ENCODE measurements at places on chromosomes 7 and 10.

DNA sequence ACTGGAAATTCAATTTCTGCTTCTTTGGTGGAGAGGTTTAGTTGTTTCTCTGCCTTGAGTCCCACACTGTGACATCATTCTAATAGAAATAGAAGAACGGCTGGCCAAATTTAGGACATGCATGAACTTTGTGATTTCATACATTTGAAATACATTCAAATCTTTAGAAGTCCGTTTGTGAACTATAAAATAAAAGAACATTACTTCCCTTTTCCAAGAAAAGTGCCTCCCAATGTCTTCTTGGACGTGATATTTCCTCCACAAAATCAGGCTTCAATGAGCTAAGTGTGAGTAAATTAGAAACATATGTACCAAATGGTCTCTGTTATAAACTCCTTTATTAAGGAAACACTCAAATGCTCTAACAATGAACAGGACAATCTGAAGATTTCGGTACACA is 314.5 kb upstream of the AKR1E2 start:
- H3K27me3 ChIP-seq: peaks cover 9% of the 10 kb centered on the region
- no peaks in the 10 kb centered on the region for H3K36me3 ChIP-seq
- no peak for ATAC-seq
- no peak overlapping the region for H3K27ac ChIP-seq
- peaks cover 10% of the 10 kb centered on the region for H3K4me1 ChIP-seq

GRCh38 chr7:113521468-113521867 is 397.3 kb downstream of the PPP1R3A start:
- H3K27me3 ChIP-seq: no peaks in the 10 kb centered on the region
- H3K4me3 ChIP-seq: no peak overlapping the region
- ATAC-seq: no peak
- no peaks in the 10 kb centered on the region for H3K4me1 ChIP-seq
- H3K36me3 ChIP-seq: no peaks in the 10 kb centered on the region

DNA sequence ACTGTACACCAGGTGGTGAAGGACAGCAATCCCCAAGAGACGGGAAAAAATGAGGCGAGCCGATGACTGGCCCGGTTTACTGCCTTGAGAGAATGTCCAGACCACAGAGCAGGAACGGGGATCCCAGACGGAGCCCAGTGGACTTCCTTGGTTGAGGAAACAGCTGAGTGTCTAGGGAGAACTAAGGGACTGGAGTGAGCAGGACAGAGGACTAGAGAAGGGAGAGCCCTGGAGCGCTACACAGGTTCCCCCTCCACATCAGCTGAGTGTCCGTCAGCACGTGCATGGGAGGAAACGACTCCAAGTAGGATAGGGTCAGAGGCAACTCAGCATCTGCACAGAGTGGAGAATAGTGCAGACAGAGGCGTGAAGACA is 7.1 kb upstream of the WDR86 start:
- H3K4me3 ChIP-seq: no peak overlapping the region
- H3K27ac ChIP-seq: no peak overlapping the region
- ATAC-seq: no peak
- H3K4me1 ChIP-seq: peaks cover 17% of the 10 kb centered on the region
- no peaks in the 10 kb centered on the region for H3K36me3 ChIP-seq
- no peaks in the 10 kb centered on the region for H3K27me3 ChIP-seq

GRCh38 chr10:24223953-24224352 is 15.0 kb downstream of the KIAA1217 start:
- ATAC-seq: no peak
- no peak overlapping the region for H3K27ac ChIP-seq
- no peaks in the 10 kb centered on the region for H3K4me1 ChIP-seq
- H3K27me3 ChIP-seq: peaks cover 2% of the 10 kb centered on the region
- H3K36me3 ChIP-seq: no peaks in the 10 kb centered on the region

- H3K36me3 ChIP-seq: no peaks in the 10 kb centered on the region
- H3K4me3 ChIP-seq: no peak overlapping the region
- peak; percentile 89 for ATAC-seq
- H3K4me1 ChIP-seq: no peaks in the 10 kb centered on the region
- no peaks in the 10 kb centered on the region for H3K27me3 ChIP-seq
These were observed 172.6 kb downstream of the KLF6 start for GRCh38 chr10:3612183-3613001.

GRCh38 chr10:64115908-64116643 is 594.9 kb downstream of the REEP3 start:
- H3K27ac ChIP-seq: no peak overlapping the region
- ATAC-seq: no peak
- no peaks in the 10 kb centered on the region for H3K36me3 ChIP-seq
- H3K27me3 ChIP-seq: peaks cover 4% of the 10 kb centered on the region

GRCh38 chr7:18306696-18307095 is 188.9 kb upstream of the HDAC9 start:
- no peak overlapping the region for H3K27ac ChIP-seq
- no peaks in the 10 kb centered on the region for H3K36me3 ChIP-seq
- H3K27me3 ChIP-seq: peaks cover 7% of the 10 kb centered on the region
- ATAC-seq: no peak
- no peak overlapping the region for H3K4me3 ChIP-seq

- H3K36me3 ChIP-seq: peaks cover 78% of the 10 kb centered on the region
- no peak overlapping the region for H3K4me3 ChIP-seq
- no peak for ATAC-seq
- peaks cover 19% of the 10 kb centered on the region for H3K4me1 ChIP-seq
- H3K27ac ChIP-seq: peak overlapping the region; percentile 80
- no peaks in the 10 kb centered on the region for H3K27me3 ChIP-seq
These were observed 18.0 kb downstream of the WDR37 start for GRCh38 chr10:1074052-1074747.

GRCh38 chr10:122207596-122207995 is 63.5 kb upstream of the BTBD16 start:
- H3K36me3 ChIP-seq: no peaks in the 10 kb centered on the region
- H3K27me3 ChIP-seq: peaks cover 14% of the 10 kb centered on the region
- H3K27ac ChIP-seq: no peak overlapping the region
- no peak overlapping the region for H3K4me3 ChIP-seq
- ATAC-seq: no peak

DNA sequence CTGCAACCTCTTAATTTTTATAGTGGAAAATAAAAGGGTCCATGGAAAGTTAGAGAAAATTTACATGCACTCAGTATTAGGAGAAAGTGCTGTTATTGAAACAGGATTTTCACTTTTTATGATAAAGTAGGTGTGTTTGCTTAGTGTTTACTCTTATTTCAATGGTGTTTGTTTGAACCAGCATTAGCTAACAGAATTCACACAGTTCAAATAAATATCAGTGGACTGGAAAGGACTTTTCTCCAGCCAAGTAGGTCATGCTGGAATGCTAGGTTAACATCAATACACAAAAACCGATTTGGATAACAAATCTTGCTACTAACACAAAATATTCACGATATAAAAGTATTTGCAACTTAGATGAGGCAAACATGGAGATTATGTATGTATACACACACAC is 49.4 kb upstream of the BET1 start:
- no peak for ATAC-seq
- peaks cover 16% of the 10 kb centered on the region for H3K27me3 ChIP-seq
- H3K27ac ChIP-seq: no peak overlapping the region

GRCh38 chr7:41984888-41985287 is 252.1 kb downstream of the GLI3 start:
- H3K4me1 ChIP-seq: no peaks in the 10 kb centered on the region
- ATAC-seq: no peak
- H3K27me3 ChIP-seq: peaks cover 9% of the 10 kb centered on the region

- H3K4me1 ChIP-seq: no peaks in the 10 kb centered on the region
- no peak overlapping the region for H3K4me3 ChIP-seq
- no peaks in the 10 kb centered on the region for H3K36me3 ChIP-seq
- H3K27ac ChIP-seq: no peak overlapping the region
These were observed 110.5 kb downstream of the ADARB2 start for GRCh38 chr10:1626835-1627234.

DNA sequence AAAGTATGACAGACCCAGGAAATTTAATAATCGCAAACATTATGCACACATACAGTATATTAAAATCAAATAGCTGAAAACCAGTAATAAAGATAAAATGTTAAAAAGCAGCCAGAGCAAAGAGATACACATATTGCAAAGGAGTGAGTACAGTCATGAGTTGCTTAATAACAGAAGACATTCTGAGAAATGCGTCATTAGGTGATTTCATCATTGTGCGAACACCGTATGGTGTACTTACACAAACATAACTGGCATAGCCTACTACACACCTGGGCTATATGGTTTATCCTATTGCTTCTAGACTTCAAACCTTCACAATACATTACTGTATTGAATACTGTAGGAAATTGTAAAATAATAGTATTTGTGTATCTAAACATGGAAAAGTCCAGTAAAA is 367.6 kb downstream of the NXPH1 start:
- no peaks in the 10 kb centered on the region for H3K27me3 ChIP-seq
- no peaks in the 10 kb centered on the region for H3K4me1 ChIP-seq
- ATAC-seq: no peak

GRCh38 chr10:31974434-31975124 is 45.9 kb upstream of the ARHGAP12 start:
- H3K36me3 ChIP-seq: no peaks in the 10 kb centered on the region
- no peak for ATAC-seq
- peaks cover 10% of the 10 kb centered on the region for H3K4me1 ChIP-seq

GRCh38 chr7:102273749-102274712 is 12.6 kb upstream of the SH2B2 start:
- H3K4me3 ChIP-seq: no peak overlapping the region
- no peaks in the 10 kb centered on the region for H3K27me3 ChIP-seq
- H3K4me1 ChIP-seq: peaks cover 4% of the 10 kb centered on the region
- H3K27ac ChIP-seq: no peak overlapping the region

GRCh38 chr10:132536241-132536876 is 1.2 kb upstream of the INPP5A start:
- no peak overlapping the region for H3K27ac ChIP-seq
- H3K4me1 ChIP-seq: peaks cover 31% of the 10 kb centered on the region
- H3K36me3 ChIP-seq: no peaks in the 10 kb centered on the region
- ATAC-seq: no peak
- H3K27me3 ChIP-seq: peaks cover 4% of the 10 kb centered on the region
- H3K4me3 ChIP-seq: peak overlapping the region; percentile 59

DNA sequence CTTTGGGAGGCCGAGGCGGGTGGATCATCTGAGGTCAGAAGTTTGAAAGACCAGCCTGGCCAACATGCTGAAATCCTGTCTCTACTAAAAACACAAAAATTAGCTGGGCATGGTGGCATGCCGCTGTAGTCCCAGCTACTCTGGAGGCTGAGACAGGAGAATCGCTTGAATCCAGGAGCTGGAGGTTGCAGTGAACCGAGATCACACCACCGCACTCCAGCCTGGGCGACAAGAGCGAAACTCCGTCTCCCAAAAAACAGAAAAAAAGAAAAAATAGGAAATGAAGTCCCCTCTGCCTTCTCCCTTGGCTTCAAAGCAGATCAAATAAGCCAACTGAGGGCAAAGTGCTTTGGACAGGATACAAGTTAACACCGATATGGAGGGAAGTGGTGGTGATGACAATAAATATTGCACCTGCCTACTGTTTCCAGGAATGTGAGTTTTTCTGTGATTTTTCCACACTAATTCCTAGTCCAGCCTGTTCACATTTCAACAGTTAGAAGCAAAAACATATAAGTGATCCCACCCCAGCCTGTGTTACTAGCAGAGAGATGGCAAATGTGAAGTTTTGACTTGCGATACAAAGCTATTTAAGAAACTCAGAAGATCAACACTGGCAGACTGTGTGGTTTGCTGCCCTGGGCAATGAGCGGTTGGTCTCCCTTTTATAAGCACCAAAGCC is 291.2 kb upstream of the AOAH start:
- H3K36me3 ChIP-seq: peaks cover 47% of the 10 kb centered on the region
- no peak for ATAC-seq
- no peak overlapping the region for H3K27ac ChIP-seq
- H3K27me3 ChIP-seq: no peaks in the 10 kb centered on the region

DNA sequence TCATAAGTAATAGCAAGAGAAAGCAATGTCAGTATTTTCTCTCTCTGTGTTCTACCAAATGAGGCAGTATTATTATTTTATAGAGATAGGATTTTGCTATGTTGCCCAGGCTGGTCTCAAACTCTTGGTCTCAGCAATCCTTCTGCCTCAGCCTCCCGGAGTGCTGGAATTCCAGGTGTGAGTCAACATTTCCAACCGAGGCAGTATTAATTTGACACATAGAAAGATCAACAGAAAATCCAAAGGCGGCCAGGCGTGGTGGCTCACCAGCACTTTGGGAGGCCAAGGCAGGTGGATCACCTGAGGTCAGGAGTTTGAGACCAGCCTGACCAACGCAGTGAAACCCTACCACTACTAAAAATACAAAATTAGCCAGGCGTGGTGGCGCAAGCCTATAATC is 71.8 kb downstream of the SMURF1 start:
- H3K27me3 ChIP-seq: no peaks in the 10 kb centered on the region
- H3K4me3 ChIP-seq: no peak overlapping the region
- no peak for ATAC-seq
- no peaks in the 10 kb centered on the region for H3K36me3 ChIP-seq

GRCh38 chr10:3530783-3531645 is 254.0 kb downstream of the KLF6 start:
- H3K36me3 ChIP-seq: no peaks in the 10 kb centered on the region
- no peak for ATAC-seq
- no peak overlapping the region for H3K4me3 ChIP-seq
- H3K4me1 ChIP-seq: peaks cover under 1% of the 10 kb centered on the region

DNA sequence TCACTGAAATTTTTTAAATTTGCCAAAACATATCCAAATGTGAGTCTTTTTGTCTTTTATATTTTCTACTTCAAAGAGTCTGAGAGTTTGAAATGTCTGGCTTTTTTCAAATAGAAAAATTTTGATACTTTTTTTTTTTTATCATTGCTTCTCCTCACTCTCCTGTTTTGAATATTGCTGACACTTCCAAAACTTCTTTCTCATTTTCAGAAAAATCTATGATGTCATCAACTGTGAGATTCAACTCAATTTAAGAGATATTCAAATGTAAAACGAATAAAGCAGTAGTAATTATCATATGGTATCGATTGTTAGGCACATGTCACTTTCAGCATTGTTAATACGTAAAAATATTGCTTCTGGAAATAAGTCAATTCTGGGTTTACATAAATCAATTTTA is 505.8 kb upstream of the STEAP1 start:
- H3K36me3 ChIP-seq: no peaks in the 10 kb centered on the region
- H3K27ac ChIP-seq: no peak overlapping the region
- no peaks in the 10 kb centered on the region for H3K4me1 ChIP-seq
- ATAC-seq: no peak
- H3K27me3 ChIP-seq: no peaks in the 10 kb centered on the region

- no peak within 1 kb of the TSS for H3K4me3 ChIP-seq
- H3K27me3 ChIP-seq: no peaks in the 10 kb centered on the region
- H3K27ac ChIP-seq: no peak within 1 kb of the TSS
- H3K36me3 ChIP-seq: no peaks in the 10 kb centered on the region
These were observed at the start of gene HEPACAM2 for GRCh38 chr7:93226310-93226709. Gene HEPACAM2, minus strand, starts transcription at chr7:93226469.

DNA sequence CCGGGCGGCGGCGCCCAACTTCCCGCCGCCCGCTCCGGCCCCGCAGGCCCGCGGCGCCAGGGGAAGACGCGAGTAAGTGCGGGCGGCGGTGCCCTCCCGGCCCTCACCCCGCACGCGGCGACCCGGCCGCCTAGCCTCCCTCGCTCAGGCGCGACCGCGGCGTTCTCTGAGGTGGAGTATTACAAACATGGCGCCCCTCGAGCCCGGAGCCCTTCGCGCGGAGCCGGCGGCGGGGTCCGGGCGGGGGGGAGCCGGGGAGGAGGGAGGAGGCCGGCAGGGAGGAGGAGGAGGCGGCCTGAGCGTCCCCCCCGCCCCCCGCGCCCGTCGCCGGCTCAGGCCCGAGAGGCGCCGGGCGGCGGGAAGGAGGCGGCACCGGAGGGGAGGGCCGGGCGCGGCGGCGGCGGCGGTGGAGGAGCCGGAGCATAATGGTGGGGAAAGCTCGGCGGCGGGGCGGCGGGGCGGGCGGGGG is at the start of gene ZMYND11:
TSS of gene ZMYND11 (plus strand) at position 324 of the 469 bp plus-strand sequence. CDS start 44,558 bp downstream, outside the sequence.
- peaks cover 14% of the 10 kb centered on the region for H3K4me1 ChIP-seq
- H3K27ac ChIP-seq: peak within 1 kb of the TSS; percentile 82
- no peaks in the 10 kb centered on the region for H3K36me3 ChIP-seq
- H3K27me3 ChIP-seq: no peaks in the 10 kb centered on the region
- ATAC-seq: peak; percentile 55
